Liver (tissue), 10 donors: ENCODE measurements at places on chromosomes 1 and 21. TPM values are rescaled to one million over a fixed set of nuclear protein-coding genes. Genes with fewer than 3 reads are reported as not detected.

The TSTD1 gene
- 67.5 TPM for polyA plus RNA-seq

The MTOR gene
- polyA plus RNA-seq = 11.6 TPM

The PPIAL4G gene
- polyA plus RNA-seq = not detected

The OPTC gene
- not detected for polyA plus RNA-seq

The ABCG1 gene
- 3.5 TPM for polyA plus RNA-seq

The HAO2 gene
- 64.1 TPM for polyA plus RNA-seq

DNA sequence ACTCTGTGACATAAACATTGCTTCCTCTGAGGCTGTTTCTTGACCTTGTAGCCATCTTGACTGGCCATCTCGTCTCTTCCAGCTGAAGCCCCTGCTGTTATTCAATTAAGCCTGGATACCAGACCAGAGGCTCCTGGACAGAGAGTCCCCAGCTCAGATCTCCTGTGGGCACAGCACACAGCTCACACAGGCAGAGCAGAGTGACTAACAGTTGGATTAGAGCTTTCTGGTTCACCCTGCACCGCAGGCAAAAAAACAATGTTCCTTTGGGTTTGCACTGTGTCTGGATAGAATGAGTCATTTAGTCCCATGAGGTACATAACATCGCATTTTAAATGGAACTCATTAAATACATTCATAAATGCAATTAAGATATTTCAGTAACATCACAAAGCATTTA is 33.4 kb upstream of the USH2A start:
- H3K27ac ChIP-seq = no peak overlapping the region
- H3K36me3 ChIP-seq = no peaks in the 10 kb centered on the region
- H3K4me3 ChIP-seq = no peak overlapping the region
- DNase-seq = no peak
- H3K4me1 ChIP-seq = no peaks in the 10 kb centered on the region

- H3K27me3 ChIP-seq = no peaks in the 10 kb centered on the region
- DNase-seq = no peak
- no peaks in the 10 kb centered on the region for H3K36me3 ChIP-seq
- no peak overlapping the region for H3K4me3 ChIP-seq
These were observed 452.4 kb downstream of the PTPRU start for GRCh38 chr1:29688471-29689365.

DNA sequence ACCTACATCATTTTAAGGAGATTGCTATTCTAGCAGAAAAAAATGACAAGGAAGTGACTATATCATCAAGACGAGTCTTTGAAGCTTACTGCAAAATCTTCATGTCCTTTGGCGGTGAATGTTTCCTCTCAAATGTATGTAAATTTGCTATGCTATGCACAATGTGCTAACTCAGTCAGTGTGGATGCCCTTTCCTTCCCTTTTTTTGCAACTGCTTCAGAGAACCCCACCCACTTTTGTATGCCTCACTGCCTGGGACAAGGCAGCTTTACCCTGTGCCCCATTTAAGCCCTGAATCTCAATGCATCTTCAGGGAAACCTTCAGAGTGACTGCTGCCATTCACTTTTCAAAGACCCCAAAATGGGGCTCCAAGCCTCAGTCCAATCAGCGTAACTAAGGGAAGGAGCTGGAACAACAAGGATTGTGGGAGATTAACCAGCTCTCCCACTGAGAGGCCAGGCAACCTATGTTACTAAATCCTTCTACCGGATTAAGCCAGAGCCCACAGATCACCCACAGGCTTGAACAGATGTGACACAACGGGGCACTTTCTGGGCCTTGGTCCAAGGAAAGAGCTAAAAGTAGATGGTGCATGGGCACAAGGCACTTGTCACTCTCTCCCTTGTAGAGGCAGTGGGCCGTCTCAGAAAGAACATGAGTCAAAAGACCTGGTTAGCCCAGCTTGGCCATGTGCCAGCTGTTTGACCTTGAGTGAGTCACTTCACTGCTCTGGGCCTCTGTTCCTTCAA is 154.4 kb downstream of the PLPP3 start:
- H3K36me3 ChIP-seq = no peaks in the 10 kb centered on the region
- no peaks in the 10 kb centered on the region for H3K27me3 ChIP-seq
- H3K27ac ChIP-seq = no peak overlapping the region
- no peaks in the 10 kb centered on the region for H3K4me1 ChIP-seq
- DNase-seq = no peak

DNA sequence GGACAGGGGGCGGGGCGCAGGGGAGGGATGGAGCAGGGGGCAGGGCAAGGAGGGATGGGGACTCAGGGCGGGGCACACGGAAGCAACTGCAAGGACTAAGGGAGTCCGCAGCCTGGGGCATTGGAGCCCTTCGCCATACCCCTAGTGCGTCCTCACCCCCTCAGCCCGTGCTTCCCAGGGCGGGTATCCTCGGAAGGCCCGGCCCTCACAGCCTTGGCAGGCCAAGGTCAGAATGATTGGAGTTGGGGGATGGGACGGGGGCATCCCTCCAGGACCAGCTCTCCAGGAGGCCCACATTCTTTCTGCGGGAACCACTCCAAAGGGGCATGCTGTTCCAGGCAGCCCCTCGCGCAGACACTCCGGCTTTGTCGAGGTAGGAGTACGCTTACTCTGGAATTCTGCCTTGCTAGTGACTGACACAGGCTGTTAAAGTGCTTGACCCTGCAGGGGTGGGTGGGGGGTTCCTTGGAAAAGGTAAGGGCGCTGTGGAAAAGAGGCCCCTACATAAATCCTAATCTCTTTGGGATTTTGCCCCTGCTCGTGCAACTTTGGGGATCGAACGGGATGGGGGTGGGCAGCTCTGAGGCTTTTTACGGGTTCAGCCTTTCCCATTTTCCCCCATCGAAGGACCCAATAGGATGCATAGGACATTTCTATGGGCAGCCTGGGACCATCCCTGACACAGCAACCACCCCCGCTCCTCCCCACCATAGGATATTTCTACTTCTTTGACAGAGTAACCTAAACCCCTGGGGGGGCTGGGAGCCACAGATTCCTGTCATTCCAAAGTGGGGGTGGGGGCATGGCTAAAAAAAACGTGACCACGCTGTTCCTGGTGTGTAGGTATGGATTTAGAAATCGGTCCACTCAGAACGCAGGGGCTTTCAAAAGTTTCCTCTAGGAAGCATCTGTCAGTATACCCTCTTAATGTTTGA is 738 bp upstream of the TRIM11 start:
- no peaks in the 10 kb centered on the region for H3K27me3 ChIP-seq
- no peak overlapping the region for H3K27ac ChIP-seq
- H3K36me3 ChIP-seq = no peaks in the 10 kb centered on the region
- peaks cover 18% of the 10 kb centered on the region for H3K4me1 ChIP-seq
- DNase-seq = no peak

GRCh38 chr1:22976461-22977243 is 4.0 kb upstream of the LACTBL1 start:
- H3K27ac ChIP-seq = no peak overlapping the region
- H3K4me1 ChIP-seq = no peaks in the 10 kb centered on the region
- H3K27me3 ChIP-seq = no peaks in the 10 kb centered on the region
- no peaks in the 10 kb centered on the region for H3K36me3 ChIP-seq
- no peak overlapping the region for H3K4me3 ChIP-seq

DNA sequence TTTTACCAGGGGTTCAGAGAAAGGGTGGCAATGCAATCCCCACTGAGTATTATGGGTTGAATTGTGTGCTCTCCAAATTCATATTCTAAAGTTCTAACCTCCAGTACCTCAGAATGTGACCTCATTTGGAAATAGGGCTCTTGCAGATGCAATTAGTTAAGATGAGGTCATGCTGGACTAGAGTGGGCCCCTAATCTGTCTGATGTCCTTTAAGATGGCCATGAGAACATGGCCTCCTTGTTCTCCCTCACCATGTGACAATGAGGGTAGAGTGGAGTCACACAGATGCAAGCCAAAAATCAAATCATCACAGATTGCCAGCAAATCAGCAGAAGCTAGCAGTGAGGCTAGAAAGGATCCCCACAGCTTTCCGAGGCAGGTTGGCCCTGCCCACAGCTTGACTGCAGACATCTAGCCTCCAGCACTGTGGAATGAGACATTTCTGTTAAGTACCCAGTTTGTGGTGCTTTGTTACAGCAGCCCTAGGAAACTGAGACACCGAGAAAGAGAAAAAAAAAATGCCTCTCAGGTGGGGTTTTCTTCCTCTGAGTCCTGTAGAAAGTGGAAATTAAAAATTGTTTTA is 25.5 kb upstream of the CREG1 start:
- DNase-seq = no peak
- H3K4me1 ChIP-seq = no peaks in the 10 kb centered on the region
- no peak overlapping the region for H3K4me3 ChIP-seq
- H3K36me3 ChIP-seq = no peaks in the 10 kb centered on the region
- no peaks in the 10 kb centered on the region for H3K27me3 ChIP-seq
- H3K27ac ChIP-seq = no peak overlapping the region
